ENCODE measurements at places on chromosomes 1 and 21.

GRCh38 chr1:161198897-161199431 lies at the start of gene ADAMTS4:
Gene ADAMTS4, minus strand, starts transcription at chr1:161199054. Its CDS starts 427 bp downstream, at chr1:161198627.
- no peak for DNase-seq

- DNase-seq: no peak
These were observed 720.4 kb upstream of the ADGRL4 start for GRCh38 chr1:79726911-79727310.

- no peak for DNase-seq
These were observed 82.0 kb downstream of the UBIAD1 start for GRCh38 chr1:11354893-11355553.

DNA sequence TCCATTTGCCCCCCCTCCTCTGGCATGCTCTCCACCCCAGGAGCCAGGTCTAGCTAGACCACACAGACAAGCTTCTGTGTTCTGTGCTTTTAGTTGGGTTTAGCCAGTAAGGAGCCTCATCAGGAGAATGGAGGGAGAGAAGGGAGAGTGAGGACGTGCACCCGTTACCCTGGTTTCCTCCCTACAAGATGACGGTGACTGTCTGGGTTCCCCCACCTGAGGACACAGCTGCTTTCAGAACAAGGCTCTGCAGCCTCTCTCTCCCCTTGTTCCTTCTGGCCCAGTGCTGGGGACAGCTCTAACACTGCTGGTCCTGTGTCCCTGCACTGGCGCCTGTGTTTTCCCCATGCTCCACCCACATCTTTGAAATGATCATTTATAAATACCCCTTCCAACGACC lies 184.4 kb upstream of the GALNT2 start:
- no peak for DNase-seq

- no peak for DNase-seq
These were observed 183.6 kb downstream of the PLPP3 start for GRCh38 chr1:56395776-56396175.

GRCh38 chr21:33089395-33090119 lies 19.6 kb downstream of the OLIG1 start:
- DNase-seq: no peak
